Activated CD4-positive, alpha-beta T cell treated with anti-CD3 and anti-CD28 coated beads for 36 hours (primary cell): ENCODE measurements at places on chromosomes 1 and 21. TPM values are rescaled to one million over a fixed set of nuclear protein-coding genes. Genes with fewer than 3 reads are reported as not detected.

GRCh38 chr1:60911966-60912697, 170.2 kb upstream of the NFIA start:
- DNase-seq = no peak

GRCh38 chr1:192491804-192492554, 83.6 kb upstream of the RGS1 start:
- no peak for DNase-seq

GRCh38 chr1:185156288-185156853, 382 bp downstream of the TRMT1L start:
- no peak for DNase-seq

GRCh38 chr1:193322211-193322610, 135.8 kb upstream of the B3GALT2 start:
- no peak for DNase-seq

DNA sequence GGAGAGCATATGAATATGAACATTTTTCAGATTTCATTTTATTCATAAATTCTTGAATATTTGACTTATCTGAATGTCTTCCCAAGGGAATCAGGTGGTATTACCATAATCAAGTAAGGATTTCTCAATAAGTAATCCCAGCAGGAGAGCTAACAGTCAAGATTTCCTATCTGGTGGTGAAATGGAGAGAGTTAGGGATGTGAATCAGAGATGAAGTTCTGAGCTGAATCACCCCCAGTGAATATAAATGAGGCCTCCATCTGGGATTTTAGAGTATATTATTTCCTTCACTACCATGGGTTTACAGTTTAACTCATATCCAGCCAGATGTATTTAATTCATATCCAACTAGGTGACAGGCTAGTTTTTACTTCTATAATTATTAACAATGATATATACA, 61.5 kb upstream of the RGS2 start:
- no peak for DNase-seq

DNA sequence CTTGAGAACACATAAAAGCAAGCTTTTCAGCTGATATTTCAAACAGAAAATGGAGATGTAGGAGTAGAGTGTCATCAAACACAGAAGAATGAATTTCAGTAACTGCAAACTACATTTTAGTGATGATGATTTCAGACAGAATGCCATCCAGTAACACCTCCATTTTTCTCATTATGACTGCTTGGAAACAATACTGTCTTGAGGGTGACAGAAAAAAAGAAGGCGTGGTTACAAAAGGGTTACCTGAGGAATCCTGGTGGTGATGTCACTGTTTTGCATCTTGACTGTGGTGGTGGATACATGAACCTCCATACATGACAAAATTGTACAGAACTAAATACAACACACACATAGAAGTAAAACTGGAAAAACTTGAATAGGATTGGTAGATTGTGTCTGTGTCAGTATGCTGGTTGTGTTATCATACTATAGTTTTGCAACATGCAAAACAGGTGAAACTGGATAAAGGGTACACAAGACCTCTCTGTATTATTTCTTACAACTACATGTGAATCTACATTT, 375.9 kb downstream of the PTBP2 start:
- no peak for DNase-seq

DNA sequence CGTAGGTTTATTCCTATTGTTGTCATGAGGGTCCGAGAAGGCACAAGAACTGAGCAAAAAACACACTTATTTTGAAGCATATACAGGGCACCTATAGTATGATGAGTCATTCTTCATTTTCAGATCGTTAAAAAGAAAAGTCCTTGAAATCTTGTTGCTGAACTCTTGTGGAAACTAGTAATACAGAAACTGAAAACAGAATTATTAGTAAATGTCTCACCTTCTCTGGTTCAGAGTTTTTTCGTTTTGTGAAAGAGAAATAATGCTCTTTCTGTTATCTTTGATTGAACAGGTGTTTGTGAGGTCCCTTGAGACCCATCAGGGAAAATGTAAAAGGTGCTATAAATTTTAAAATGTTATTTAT, 102.0 kb upstream of the COA6 start:
- no peak for DNase-seq

DNA sequence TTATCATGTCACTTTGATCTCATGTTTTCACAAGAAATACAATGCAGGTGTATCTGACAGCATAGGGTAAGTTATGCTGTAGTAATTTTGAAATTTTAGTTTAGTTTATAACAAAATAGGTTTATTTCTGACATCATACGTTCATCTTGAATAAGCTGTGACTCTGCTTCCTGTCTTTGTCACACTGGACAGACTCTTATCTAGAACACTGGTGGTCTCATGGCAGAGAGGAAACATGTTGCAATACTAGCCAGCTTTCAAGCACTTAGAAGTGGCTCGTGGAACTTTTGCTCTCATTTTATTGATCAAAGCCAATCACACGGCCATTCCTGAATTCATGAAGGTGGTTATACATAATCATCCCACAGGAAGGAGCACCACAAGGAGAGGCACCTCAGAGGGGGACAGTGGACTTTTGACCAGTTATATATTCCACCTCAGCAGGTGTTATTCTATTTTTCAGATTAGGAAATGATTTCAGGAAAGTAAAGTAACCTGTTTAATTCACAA, 46.5 kb downstream of the CYP2J2 start:
- DNase-seq = no peak

DNA sequence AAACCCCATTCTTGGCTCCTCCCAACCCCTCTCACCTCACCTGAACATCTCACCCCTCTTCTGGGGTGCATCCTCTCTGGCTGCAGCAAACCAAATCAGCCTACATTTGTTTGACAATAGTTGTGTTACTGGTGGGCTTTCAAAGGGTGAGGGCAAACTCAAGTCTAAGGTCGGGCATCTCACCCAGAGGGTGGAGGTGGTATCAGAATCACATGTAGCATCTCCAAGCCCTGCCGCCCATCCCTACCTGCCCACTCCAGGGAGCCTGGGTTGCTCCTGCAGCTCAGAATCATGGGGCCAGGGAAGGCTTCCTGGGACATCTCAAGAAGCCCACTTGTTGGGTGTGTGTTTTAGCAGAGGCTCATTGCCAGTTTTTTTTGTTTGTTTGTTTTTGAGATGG, 35.8 kb downstream of the PGBD5 start:
- DNase-seq = no peak

- peak; percentile 71 for DNase-seq
These were observed 99.1 kb downstream of the BEND5 start for GRCh38 chr1:48677306-48678287.

- DNase-seq = no peak
These were observed 62.9 kb downstream of the LRRC8C start for GRCh38 chr1:89695847-89696246.

DNA sequence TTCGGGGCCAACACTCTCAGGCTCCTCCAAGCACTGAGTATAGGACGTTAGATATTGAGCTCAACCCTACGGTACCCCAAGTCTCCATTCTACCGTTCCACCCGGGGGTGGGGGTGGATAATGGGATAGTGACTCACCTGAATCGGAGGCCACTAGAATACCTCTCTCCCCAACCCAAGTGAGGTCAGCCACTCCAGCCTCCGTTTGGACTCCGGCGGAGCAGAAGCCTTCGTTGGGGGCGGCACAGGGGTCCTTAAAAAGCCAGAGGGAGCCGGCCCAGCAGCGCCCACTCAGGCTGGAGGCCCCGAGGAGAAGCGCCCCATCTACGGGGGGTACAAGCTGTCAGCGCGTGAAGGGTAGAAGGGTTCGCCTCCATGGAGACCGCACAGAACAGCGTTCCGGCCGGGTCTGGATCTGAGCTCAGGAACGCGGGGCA, 556 bp downstream of the WDR77 start:
- peak; percentile 51 for DNase-seq

DNA sequence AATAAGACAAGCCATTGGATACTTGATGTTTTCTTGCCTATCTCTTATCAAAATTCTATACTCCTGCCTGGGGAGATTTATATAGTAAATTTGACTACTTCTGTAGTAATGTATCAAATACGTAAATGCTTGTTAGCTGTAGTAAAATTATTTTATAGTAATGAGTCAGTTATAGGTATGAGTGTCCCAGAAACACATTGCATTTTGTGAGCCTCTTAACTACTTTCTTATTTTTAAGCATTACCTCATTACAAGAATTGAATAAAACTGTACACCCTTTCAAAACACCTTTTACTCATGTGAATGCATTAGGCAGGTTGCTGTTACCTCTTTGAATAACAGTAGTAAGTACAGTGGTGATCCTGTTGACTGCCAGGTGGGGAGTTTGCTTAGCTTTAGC, 28.4 kb downstream of the PRRC2C start:
- no peak for DNase-seq

LRRC7 gene
- not detected for total RNA-seq

IFFO2 gene
- 48.3 TPM for total RNA-seq

CD5L gene
- not detected for total RNA-seq

CLEC20A gene
- total RNA-seq = not detected

GBP6 gene
- total RNA-seq = 0.53 TPM

CCDC185 gene
- not detected for total RNA-seq

SPRR2F gene
- total RNA-seq = not detected

AADACL3 gene
- total RNA-seq = not detected

HES2 gene
- total RNA-seq = 0.05 TPM

IL19 gene
- total RNA-seq = not detected
